Mesenteric fat pad (tissue), 1 donor: ENCODE measurements at places on chromosomes 1 and 21.

DNA sequence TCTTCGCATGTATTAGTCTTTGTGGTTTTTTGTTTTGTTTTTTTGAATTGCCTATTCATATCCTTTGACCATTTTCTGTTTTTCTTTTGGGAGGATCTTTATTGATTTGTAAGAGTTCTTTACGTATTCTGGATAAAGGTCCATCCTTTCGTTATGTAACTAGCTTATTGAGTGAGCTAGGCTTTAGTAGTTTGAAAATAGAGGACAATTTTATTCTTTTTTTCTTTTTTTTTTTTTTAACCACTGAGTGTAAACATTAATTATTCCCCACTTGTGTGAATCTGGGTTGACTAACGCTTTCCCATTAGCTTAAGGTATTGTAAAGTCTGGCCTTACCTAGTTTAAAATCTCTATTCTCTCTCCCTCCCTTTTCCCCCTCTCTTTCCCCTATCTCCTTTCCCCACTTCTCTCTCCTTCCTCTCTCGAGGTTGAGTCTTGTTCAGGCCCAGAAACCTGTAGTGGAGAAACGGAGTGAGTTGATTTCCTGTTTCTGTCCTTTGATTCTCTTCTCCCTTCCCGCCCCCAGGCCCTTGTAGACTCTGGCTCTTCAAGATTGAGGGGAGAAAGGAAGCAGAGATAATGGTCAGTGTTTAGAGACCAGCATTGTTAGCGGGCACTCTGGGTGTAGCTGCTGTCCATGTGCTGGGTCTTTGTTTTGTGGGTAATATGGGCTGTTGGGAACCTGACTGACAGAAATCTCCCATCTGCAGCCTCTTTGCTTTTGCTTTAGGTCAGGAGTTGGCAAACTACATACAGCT lies 1.5 kb downstream of the MORC3 start:
- no peak for DNase-seq

DNA sequence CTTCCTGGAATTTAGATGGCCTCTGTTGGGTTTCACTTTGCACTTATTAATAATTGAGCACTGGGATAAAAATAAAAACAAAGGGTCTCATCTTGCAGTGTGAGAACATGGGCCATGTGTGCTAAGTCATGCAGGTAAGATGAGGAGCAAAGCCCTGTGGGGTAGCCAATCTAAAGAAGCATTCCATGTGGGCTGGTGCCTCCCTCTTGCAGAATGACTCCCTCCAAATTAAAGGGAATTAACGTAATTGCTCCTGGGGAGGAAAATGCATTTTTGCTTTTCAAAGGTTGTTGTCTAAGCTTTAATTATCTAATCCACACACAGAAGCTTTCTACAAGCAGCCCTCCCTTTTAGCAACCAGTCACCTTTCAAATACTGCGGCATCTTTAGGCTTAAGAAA lies 69.8 kb downstream of the CDC14A start:
- no peak for DNase-seq

- DNase-seq: no peak
These were observed 25.5 kb downstream of the ZNF697 start for GRCh38 chr1:119622311-119623192.

GRCh38 chr21:26457817-26458216 lies 115.3 kb downstream of the CYYR1 start:
- no peak for DNase-seq

DNA sequence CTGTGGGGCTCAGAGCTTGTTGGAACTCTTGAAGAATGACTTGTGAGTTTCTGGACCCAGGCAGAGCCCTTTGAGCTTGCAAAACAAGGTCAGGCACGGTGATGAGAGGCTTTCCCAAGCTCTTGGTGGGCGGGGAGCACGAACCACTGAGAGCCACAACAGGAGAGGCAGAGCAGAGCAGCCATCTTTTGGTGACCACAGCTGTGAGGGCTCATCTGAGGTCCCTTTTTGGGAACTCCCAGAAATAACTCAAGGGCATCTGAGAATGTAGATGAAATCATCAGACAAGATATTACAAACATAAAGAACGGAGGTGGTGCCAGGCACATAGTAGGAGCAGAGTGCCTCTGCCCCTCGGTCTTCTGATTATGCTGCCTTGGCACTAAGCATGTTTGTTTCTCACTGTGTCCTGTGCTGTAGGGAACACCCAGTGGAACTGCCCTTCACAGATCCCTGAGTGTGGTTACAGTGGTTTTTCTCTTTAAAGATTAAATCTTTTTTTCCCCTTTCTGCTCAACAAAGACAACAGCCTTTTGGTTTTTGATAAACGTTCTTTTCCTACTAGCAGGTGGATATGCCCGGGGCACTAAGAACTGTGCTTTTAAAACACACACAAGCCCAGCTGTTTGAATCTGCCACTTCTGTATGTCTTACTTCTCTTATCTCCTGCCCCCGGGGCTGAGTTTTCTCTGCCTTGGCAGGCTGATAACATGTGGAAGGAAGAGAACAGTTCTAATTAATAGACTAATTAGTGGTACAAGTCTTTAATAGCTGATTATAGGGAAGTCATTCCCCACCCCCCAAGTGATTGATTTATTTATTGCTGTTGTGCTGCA lies 37.7 kb downstream of the CD34 start:
- DNase-seq: no peak

DNA sequence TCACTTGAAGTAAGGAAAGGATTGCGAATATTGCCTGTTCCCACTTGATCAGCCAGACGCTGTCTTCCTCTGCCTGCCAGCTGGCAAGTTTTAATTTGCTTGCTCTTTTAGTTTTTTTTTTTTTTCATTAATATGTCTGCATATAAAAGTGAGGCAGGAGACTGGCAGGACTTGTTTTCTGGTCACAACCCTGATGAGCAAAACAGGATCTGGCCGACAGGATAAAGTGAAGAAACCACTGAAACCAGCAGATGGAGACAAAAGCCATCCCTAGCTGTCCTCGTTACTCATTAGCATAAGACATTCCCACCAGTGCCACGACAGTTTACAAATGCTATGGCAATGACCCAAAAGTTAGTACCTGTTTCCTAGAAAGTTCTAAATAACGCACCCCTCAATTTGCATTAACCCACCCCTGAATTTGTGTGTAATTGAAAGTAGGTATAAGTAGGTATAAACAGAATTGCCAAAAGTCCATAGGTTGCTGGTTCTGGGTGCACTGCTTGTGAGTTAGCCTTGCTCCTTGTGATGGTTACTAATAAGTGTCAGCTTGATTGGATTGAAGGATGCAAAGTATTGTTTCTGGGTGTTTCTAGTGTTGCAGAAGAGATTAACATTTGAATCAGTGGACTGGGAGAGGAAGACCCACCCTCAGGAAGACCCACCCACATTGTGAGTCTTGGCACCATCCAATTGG lies 60.8 kb downstream of the ZNF684 start:
- no peak for DNase-seq

- no peak for DNase-seq
These were observed 16.0 kb downstream of the CHD5 start for GRCh38 chr1:6163973-6164617.
